Activated T-helper 2 cell treated with anti-CD3 and anti-CD28 coated beads, Interferon-gamma antibody, Interleukin-2, Interleukin-4, amounts not matched to agents 10 μg/mL and 5 μg/mL and 100 μg/mL, durations not matched to agents 14 hours and 24 hours and 36 hours (primary cell): ENCODE measurements at places on chromosomes 5 and 9. TPM values are rescaled to one million over a fixed set of nuclear protein-coding genes. Genes with fewer than 3 reads are reported as not detected.
A peak's percentile ranks its signal among the peaks of the same experiment; 100 is the strongest.

DNA sequence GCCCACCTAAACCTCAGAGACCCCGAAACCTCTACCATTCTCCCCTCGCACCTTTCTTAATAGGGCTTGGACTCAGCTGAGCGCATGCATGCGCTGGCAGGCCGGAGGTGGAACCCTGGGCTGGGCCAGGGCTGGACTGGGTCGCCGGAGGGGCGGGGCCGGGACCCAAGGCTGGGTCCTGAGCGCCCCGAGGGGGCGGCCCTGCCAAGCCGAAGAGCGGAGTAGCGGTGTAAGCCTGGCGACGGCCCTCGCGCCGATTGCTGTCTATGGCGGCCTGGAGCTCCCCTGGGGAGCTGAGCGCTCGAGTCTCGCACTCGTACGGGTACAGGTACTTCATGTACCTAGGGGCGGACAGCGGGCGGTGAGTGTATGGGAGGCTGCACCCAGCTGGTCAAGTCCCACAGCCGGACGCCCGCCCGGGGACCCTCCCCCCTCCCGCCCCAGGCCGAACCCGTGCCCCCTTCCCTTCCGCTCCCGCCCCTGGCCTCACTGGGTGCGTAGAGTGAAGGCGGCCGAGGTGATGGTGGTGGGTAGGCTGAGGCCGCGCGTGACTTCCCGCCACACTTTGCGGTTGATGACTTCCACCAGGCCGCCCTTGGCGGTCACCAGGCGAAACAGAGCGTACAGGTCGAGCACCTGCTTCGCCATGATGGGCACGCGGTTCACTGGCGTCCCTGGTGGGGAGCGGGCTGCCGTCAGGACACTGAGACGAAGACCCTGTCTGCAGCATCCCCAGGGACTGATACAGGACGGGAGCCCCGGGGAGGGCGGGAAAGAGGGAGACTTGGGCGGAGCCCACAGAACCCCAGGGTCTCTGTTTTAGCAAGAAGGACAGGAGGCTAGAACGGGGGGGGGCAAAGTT lies 3.3 kb upstream of the DCTN3 start:
- no peak overlapping the region for H3K4me3 ChIP-seq
- H3K4me1 ChIP-seq: peaks cover 22% of the 10 kb centered on the region
- no peak for DNase-seq
- peaks cover 53% of the 10 kb centered on the region for H3K27me3 ChIP-seq
- no peak overlapping the region for H3K27ac ChIP-seq
- peaks cover 3% of the 10 kb centered on the region for H3K36me3 ChIP-seq

DNA sequence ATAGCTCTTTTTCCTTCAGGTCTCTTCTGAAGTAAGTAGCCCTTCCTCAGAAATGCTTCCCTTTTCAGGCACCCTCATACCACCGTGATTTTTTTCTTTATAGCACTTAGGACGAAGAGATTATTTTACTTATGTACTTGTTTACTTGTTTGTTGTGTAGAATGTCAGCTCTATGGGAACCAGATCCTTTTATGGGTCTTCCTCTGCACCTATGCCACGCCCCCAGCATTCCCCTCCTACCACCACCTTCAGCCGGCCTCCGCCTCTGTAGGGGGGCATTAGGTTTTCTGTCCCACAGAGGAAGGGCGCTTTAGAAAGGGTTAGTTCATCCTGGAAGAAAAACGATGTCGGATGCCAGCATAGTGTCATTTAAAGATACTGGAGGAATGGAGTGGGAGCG lies 1.8 kb downstream of the CDKN2B-AS1 start:
- H3K27ac ChIP-seq: no peak overlapping the region
- no peak for DNase-seq
- peaks cover 22% of the 10 kb centered on the region for H3K4me1 ChIP-seq
- H3K27me3 ChIP-seq: peaks cover 43% of the 10 kb centered on the region
- peaks cover 2% of the 10 kb centered on the region for H3K36me3 ChIP-seq

Gene CNTNAP3B
- not detected in 2 replicates for total RNA-seq

DNA sequence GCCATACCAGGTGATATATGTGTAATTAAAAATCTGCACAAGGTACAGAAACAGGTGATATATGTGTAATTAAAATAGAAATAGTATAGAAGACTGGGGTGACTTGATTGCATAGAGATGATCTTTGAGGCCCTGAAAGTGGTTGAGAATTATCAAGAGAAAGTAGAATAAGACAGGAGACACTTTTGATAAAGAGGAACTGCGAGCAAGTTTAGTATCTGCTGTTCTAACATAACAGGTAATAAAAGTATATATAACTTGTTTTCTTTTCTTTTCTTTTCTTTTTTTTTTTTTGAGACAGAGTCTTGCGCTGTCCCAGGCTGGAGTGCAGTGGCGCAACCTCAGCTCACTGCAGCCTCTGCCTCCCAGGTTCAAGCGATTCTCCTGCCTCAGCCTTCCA lies 5.4 kb downstream of the SNX2 start:
- H3K27ac ChIP-seq: no peak overlapping the region
- H3K27me3 ChIP-seq: no peaks in the 10 kb centered on the region
- H3K36me3 ChIP-seq: peaks cover 19% of the 10 kb centered on the region
- H3K4me1 ChIP-seq: peaks cover 9% of the 10 kb centered on the region

GRCh38 chr5:82044010-82044409 lies 72.2 kb downstream of the ATG10 start:
- H3K4me3 ChIP-seq: no peak overlapping the region
- DNase-seq: no peak
- H3K36me3 ChIP-seq: peaks cover 18% of the 10 kb centered on the region
- H3K27ac ChIP-seq: no peak overlapping the region
- no peaks in the 10 kb centered on the region for H3K4me1 ChIP-seq

- no peak overlapping the region for H3K27ac ChIP-seq
- no peak for DNase-seq
- H3K4me1 ChIP-seq: peaks cover 7% of the 10 kb centered on the region
- H3K27me3 ChIP-seq: no peaks in the 10 kb centered on the region
Measured at GRCh38 chr9:127723444-127723843, 7.6 kb downstream of the TTC16 start.

Gene SFXN1
- 318 and 326 TPM in 2 replicates for total RNA-seq

- H3K27ac ChIP-seq: peak overlapping the region; percentile 53
- H3K27me3 ChIP-seq: no peaks in the 10 kb centered on the region
- H3K4me1 ChIP-seq: peaks cover 58% of the 10 kb centered on the region
- H3K4me3 ChIP-seq: peak overlapping the region; percentile 33
- no peak for DNase-seq
Measured at GRCh38 chr5:131530706-131531331, 104.2 kb downstream of the RAPGEF6 start.

DNA sequence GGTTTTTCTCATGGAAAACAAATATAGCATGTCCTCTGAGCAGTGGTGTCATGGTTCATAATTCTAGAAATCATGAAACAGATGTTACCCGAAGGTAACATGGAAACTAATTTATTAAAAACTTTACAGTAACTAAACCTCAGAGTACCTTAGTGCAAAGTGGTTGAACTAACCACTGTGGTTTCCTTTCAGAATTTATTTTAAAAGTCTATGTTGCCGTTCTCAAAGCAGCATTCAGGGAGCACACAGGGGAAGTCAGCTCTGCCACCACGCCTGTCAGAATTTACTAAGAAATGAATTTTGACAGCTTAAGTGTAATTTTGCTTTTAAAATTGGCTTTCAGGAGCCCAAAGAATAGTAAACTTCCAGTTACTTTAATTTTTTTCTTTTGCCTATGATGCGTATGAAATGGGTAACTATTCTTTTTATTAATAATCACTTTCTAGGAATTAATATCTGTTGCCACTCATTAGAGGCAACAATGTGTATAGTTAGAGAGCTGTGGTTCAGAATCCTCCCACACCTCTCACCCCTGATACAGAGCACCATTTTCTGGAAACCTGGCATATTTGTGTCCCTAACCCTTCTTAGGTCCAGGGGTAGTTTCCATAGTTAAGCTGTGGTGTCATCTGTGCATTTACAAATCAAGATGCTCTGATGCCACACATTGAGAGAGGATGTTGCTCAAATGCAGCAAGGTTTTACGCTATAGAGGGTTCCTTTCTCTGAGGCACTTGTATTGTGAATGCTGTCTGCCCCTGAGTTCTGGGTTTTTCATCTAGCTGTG lies 202.6 kb downstream of the ZSWIM6 start:
- peaks cover 16% of the 10 kb centered on the region for H3K4me1 ChIP-seq
- H3K36me3 ChIP-seq: peaks cover 55% of the 10 kb centered on the region
- H3K27ac ChIP-seq: peak overlapping the region; percentile 4
- no peaks in the 10 kb centered on the region for H3K27me3 ChIP-seq
- DNase-seq: no peak

GRCh38 chr5:54852007-54852406 lies 133.4 kb downstream of the ESM1 start:
- no peak overlapping the region for H3K27ac ChIP-seq
- no peaks in the 10 kb centered on the region for H3K4me1 ChIP-seq
- no peak for DNase-seq
- H3K27me3 ChIP-seq: peaks cover 30% of the 10 kb centered on the region
- no peak overlapping the region for H3K4me3 ChIP-seq

Gene ANKRD31
- 0.11 and 0.28 TPM in 2 replicates for total RNA-seq

DNA sequence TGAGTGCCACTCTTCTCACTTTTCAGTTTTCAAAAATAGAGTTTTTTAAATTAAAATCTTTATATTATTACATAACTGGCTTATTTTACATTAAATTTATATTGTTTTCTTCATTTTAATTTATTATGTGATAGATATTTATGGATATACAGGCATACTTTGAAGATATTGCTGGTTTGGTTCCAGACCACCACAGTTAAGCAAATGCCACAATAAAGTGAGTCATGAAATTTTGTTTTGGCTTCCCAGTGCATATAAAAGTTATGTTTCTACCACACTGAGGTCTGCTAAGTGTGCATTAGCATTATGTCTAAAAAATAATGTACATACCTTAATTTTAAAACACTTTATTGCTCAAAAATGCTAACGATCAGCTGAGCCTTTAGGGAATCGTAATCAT lies 47.4 kb downstream of the NDUFS4 start:
- H3K27ac ChIP-seq: no peak overlapping the region
- H3K4me1 ChIP-seq: peaks cover 11% of the 10 kb centered on the region
- no peaks in the 10 kb centered on the region for H3K27me3 ChIP-seq
- H3K36me3 ChIP-seq: peaks cover 32% of the 10 kb centered on the region

DNA sequence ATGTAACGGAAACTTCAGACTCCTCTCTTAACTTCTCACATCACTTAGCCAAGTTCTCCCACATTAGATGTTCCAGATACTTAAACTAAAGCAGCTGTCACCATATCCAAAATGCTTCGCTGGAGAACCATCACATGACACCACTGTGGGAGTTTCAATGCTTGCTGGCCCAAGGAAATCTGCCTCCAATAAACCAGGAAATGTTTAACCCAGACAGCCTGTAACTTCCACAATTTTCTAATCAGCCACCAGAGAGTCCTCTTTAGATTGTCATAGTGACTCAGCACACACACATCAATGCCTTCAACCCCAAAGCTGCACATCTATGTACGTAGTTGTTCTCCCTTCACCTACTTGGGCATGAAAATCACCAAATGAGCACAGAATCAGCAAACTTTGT lies 118.7 kb downstream of the LPAR1 start:
- no peaks in the 10 kb centered on the region for H3K27me3 ChIP-seq
- H3K4me3 ChIP-seq: no peak overlapping the region
- H3K36me3 ChIP-seq: no peaks in the 10 kb centered on the region
- no peak overlapping the region for H3K27ac ChIP-seq
- H3K4me1 ChIP-seq: no peaks in the 10 kb centered on the region

Gene PLPP7
- 0.21 TPM in 1 of 2 replicates, not detected in the other for total RNA-seq

DNA sequence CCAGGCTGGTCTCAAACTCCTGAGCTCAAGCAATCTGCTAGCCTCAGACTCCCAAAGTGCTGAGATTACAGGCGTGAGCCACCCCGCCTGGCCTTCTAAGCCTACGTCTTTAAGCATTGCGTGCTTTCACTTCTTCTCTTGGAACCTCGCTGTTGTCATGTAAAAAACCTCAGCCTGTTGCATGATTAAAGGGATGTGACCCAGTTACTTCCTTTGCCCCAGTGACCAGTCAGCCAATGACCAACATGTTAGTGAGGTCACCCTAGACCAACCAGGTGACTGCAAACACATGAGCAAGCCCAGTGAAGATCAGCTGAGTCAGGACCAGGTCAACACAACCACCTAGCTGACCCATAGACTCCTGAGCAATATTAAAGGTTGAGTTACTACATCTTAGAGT lies 10.5 kb downstream of the KIF4B start:
- H3K27me3 ChIP-seq: peaks cover 6% of the 10 kb centered on the region
- H3K4me3 ChIP-seq: no peak overlapping the region
- no peak overlapping the region for H3K27ac ChIP-seq
- no peaks in the 10 kb centered on the region for H3K4me1 ChIP-seq
